ENCODE measurements at places on chromosomes 7 and 10.
A peak's percentile ranks its signal among the peaks of the same experiment; 100 is the strongest.

DNA sequence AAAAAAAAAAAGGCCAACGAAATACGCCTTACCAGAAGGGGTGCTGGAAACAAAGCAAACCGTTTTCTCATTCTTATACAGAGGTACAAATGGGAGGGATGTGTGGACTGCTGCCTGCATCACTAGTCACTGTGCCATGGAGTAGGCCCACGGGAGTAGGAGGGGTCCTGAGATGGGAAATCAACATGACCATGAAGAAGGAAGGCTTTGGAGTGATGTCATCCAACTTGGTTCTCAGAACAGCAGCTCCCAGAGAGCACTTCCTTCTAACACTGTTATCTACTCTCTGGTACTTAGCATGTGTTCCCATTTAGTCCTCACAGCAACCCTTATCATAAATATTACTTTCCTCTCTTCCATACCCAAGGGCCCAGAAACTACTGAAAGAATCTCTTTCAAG is 60.0 kb upstream of the LRGUK start:
- no peak for DNase-seq

- DNase-seq, result no peak
Observed at GRCh38 chr10:131646551-131647525, 254.0 kb upstream of the PPP2R2D start.

DNA sequence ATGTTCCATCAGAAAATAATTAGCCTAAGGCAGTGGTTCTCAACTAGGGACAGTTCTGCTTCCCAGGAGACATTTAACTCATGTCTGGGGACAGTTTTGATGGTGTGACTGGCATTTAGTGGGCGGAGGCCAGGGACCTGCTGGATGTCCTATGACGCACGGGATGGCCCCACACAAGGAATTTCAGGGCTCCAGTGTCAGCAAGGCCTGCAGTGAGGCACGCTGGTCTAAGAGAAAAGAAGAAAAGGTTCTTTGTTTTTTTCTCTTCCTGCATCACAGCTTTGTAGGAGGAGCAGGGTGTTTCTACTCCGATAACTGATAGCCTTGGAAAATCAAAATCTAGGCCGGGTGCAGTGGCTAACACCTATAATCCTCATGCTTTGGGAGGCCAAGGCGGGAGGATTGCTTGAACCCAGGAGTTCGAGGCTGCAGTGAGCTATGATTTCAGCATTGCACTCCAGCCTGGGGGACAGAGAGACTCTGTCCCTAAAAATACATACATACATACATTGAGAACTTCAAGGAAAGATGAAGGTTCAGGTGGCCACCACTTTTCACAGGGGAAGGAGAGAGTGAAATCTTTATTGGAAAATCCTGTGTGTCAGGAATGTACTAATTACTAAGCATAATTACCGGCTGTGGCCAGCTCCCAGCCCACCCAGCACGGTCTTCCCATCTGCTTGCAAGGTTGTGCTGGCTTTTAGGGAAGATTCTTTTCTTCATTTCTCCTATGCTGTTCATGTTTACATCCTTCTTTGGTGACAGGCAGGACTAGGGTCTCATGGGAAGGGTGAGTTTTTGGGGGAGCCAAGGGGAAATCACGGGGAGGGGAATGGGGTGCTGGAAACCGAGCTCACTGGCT is 150.4 kb downstream of the ACTR3B start:
- no peak for DNase-seq

DNA sequence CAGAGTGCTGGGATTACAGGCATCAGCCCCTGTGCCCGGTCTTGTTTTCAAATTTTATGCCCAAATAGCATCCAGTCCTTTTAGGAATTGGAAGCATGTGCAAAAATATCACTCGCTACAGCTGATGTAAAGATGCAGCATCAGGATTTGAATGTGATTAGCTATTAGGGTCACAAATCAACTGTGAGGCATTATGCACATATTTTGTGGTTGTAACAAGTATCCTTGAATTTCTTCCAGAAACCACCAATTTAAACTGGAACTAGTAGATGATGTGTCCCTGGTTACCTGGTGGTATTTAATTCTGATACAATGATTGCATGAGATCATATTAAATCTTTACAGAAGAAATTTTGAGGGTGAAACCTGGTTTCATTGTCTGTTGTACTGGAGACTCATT is 41.0 kb upstream of the ITGA8 start:
- DNase-seq, result no peak

- peak; percentile 54 for DNase-seq
Observed at GRCh38 chr10:48981310-48981907, 41.8 kb upstream of the LRRC18 start.

GRCh38 chr7:39530971-39531370 is 35.2 kb upstream of the YAE1 start:
- DNase-seq, result no peak

GRCh38 chr7:1192171-1192676 is 32.2 kb upstream of the ZFAND2A start:
- no peak for DNase-seq

DNA sequence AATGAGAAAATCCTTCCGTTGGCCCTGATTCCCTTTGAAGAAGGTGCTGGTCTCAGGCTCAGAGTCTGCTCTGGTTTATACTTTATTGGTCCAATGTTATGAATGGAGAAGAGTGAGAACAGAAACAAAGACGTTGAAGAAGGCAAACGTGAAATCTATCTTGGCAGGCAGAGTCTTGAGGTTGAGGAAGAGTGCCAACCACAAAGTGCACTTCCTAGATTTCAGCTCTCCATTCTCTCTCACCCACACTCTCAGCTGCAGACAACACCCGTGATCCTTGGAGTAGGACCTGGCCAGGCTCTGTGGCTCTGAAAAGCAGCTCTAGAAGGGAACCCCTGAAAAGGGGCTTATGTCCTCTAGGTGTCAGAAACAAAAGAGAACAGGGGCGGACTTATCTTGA is 128.9 kb upstream of the PLXNA4 start:
- DNase-seq, result no peak

DNA sequence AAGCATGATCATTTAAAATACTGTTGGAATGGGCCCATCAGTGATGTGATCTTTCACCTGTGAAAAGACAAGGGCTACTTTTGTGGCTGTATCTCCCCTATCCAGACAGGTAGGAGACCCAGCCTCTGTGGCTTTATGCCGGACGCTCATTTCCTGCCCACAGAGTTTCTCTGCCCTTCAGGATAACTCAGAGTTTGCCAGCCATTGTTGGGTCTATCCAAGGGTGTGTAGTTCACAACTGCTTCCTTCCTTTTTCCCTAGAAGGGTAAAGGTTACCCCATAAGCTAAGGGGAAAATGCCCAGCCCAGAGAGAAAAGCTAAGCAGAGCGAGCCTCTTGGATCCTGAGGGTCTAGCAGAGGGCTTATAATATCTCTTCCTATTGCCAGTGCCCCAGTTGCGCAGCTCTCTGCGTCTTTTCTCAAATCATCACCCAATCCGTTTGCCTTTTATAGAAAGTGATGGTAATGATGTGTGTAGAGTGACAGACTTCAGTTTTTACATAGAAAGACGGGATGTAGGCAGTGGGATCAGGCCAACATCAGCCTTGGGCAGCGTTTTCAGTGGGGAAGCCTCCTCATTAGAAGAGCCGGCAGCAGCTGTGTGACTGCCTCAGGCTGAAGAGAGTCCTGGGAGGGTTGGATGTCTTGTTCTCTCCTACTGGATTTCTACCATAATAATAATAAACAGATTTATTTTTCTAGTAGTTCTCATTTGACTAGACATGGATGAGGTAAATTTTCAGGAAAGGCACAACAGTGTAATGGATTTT is 80.5 kb downstream of the MET start:
- no peak for DNase-seq

GRCh38 chr7:7895004-7895650 is 73.5 kb upstream of the GLCCI1 start:
- DNase-seq, result no peak

- no peak for DNase-seq
Observed at GRCh38 chr7:3158341-3158760, 114.7 kb upstream of the CARD11 start.

DNA sequence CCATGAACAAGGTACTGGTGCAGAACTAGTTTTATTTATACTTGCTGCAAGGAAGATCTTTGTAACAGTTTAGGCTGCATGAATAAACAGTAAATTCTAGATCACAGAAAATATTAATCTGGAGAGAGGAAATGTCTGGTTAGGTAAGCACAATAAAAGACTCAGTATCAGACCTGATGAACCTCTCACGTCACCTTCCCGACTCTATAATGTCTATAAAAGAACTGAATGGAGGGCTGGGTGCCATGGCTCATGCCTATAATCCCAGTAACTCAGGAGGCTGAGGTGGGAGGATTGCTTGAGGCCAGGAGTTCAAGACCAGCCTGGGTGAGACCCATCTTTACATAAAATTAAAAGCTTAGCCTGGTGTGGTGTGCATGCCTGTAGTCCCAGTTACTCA is 65.9 kb downstream of the FAM171A1 start:
- no peak for DNase-seq

DNA sequence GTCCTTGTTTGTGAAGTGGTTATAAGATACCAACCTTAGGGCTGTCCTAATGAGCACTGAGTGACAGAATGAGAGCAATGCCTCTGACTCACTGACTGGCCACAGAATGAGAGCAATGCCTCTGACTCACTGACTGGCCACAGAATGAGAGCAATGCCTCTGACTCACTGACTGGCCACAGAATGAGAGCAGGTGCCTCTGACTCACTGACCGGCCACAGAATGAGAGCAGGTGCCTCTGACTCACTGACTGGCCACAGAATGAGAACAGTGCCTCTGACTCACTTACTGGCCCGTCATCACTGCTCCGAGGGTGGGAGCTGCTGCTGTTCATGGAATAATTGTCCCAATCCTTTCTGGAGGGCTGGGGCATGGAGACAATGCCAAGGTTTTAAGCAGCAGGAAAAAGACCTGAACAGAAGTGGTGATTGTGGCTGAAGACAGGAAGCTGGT is 265.2 kb upstream of the PPP2R2D start:
- DNase-seq, result no peak

- DNase-seq, result no peak
Observed at GRCh38 chr10:111246136-111246535, 169.3 kb downstream of the ADRA2A start.

DNA sequence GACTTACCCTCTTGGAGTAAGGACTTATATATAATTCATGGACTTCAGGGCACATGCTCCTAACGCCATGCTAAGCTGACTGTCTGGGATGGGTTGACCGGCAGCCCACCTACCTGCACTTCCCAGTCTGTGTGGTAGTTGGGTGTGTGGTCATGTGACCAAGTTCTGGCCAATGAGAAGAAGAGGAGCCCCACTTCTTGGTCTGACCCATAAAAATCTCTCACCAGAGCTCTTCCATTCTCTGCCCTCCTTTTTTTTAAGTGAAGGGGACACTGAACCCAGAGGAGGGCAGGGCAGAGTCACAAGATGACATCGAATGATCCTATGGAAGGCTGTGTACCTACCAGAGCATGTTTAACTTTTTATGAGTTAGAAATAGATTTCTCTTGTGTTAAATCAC is 370.1 kb downstream of the FRMD4A start:
- DNase-seq, result no peak

GRCh38 chr7:142337054-142338001 is 79.5 kb upstream of the PRSS58 start:
- no peak for DNase-seq

- DNase-seq, result no peak
Observed at GRCh38 chr10:48285710-48286109, 11.2 kb upstream of the FRMPD2 start.

GRCh38 chr7:103073989-103074518 is 542 bp downstream of the FBXL13 start:
- DNase-seq, result no peak

DNA sequence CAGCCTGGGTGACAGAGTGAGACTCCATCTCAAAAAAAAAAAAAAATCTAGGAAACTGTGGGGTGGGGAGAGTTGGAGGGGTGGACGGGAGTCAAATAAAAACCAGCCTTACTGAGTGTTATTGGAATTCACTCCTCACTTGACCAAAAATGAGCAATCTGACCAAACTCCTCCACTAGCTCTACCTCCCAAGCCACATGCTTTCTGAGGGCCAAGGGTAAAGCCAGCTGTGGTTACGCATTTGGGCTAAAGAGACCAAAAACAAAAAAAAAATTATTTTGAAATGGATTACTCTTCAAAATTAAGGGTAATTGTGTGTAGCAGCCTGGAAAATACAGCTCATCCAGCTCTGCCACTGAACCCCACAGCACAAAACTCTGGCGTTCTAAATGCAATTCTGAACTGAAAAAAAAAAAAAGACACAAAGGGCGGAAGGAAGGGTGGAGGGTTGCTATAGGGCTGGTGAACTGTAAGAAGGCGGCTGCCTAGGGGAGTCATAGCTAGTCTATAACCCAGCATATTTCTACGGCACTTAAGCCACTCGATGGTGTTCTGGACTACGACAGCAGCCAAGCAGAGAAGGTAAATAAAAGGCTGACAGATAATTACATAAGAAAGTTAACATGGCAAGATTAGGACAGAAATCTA is 7.8 kb downstream of the ELMO1 start:
- DNase-seq, result peak; percentile 32

DNA sequence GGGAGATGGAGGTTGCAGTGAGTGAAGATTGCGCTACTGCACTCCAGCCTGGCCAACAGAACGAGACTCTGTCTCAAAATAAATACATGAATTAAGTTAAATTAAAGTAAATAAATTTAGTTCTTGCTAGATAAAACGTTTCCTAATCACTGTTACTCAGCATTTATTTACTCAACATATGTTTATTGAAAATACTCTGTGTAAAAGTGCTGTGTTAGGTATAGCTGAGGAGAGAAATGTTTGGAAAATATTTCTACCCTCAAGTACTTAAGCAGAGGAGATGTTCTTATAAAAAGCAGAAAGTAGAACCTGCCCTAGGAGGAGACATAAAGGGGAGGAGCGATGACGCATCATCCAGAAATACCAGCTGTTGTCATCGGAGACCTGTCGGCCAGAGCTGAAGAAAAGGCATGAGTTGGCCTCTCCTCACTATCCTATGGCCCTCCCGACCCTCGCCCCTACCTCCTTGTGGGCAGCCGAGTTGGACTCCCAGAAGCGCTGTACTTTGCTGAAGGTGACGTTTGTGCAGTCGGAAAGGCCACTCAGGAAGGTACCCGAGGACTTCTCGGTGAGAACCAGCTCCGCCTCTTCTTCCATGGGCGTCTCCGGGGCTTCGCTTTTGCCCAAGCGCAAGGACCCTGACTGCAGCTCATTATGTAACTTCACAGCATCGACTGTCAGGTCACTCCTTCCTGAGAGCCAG is 1.1 kb downstream of the RRP12 start:
- DNase-seq, result peak; percentile 52

DNA sequence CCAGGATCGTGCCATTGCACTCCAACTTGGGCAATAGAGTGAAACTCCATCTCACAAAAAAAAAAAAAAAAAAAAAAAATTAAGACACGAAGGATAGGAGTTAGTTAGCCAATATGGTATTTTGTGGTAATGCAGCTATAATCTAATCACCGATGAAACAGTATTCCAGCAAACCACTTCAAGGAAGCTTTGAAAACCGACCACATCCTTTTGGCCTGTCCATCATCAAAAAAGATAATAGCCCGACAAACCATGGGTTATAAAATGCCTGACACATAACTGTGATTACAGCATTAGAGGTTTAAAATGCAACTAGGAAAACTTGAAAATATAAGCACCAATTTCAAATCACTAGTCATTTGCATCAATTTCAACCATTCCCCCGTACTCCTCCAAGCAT is 728.6 kb upstream of the C7orf33 start:
- no peak for DNase-seq

DNA sequence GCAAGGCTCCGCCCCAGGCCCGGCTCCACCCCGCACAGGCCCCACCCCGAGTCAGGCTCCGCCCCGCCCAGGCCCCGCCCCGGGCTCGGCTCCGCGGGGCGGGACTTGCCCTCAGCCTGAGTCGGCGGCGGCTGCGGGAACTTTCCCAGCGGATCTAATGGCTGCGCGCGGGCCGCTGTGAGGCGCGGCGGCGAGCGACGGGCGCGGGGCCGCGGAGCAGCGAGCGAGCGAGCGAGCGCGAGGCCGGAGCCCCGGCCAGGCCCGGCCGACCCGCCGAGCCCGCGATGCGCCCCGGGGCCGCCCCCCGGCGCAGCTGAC is at the start of gene INPP5A:
Gene INPP5A (plus strand): TSS at position 104 of the 318 bp plus-strand sequence. CDS start 310 bp downstream, outside the sequence.
- no peak for DNase-seq

Data from B cell (primary cell).